CD8-positive, alpha-beta T cell (primary cell): ENCODE measurements at places on chromosomes 2 and 18.

GRCh38 chr2:60267122-60267521 lies 286.3 kb downstream of the BCL11A start:
- DNase-seq = no peak

GRCh38 chr2:198327526-198327925 lies 523.1 kb downstream of the PLCL1 start:
- no peak for DNase-seq

DNA sequence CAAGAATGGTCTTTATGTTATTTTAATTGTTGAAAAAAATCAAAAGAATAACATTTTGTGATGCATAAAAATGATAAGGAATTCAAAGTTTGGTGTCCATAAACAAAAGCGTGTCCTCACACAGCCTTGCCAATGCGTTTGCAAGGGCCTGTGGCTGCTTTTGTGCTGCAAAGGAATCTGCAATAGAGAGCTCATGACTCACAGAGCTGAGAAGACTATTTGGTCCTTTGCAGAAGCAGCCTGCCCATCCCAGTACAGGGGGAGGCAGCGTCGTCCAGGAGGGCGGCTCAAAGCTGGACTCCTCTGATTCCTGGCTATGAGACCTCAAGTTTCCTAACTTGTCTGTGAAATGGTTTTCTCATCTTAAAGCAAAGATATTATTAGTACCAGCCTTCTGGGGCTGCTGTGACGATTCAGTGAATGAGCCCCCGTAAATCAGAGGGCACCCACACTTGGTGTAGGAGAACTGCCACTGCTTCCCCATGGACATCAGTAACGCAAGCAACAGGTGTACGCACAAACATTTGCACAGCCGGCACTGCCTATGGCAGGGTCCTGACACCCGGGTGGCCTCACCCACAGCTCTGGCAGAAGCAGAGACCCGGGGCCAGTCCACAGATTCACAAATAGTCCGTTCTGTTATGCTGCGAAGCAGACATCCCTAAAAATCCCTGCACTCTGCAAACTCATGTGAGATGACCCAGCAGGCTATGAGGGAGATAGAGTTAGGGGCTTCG lies 70.6 kb upstream of the ASAP2 start:
- no peak for DNase-seq

DNA sequence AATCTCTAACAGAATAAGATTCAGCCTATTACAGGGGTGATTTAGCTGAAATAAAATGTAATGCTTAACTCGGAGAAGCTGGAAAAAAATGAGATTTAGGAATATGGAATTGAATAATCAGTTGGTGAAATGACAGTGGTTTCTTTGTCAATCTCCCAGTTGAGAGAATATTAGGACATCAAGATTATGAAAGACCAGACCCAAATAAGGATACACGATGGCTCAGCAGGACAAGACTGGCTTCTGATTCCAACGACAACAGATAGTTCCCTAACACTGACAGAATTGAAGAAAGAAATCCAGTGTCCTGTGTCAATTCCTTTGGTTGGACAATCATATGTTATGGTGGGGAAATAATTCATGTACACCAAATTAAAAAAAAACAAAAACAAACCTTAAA lies 55.8 kb downstream of the HRH4 start:
- DNase-seq = no peak

GRCh38 chr2:20378891-20379519 lies 28.4 kb upstream of the PUM2 start:
- no peak for DNase-seq

DNA sequence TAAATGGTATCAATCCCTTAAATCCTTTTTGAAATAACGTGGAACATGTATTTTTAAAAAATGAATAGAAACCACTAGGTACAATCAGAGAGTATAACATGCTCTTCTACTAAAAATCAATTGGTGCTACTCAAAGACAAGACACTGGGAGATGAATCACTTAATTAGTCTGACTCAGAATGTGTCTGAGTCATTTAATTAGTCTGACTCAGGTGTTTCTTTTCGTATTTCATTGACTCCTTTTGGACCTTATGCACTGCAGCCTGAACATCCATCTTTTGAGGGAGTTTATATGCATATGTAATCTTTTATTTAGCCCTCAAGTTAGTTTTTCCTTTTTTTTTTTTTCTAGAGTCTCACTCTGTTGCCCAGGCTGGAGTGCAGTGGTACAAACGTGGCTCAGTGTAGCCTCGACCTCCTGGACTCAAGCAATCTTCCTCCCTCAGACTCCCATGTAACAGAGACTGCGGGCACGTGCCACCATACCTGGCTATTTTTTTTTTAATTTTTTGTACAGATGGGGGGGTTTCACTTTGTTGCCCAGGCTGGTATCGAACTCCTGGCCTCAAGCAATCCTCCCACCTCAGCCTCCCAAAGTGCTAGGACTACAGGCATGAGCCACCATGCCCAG lies 26.5 kb downstream of the PPP4R3B start:
- no peak for DNase-seq
